ENCODE measurements at places on chromosomes 3 and 15. TPM values are rescaled to one million over a fixed set of nuclear protein-coding genes. Genes with fewer than 3 reads are reported as not detected.

DNA sequence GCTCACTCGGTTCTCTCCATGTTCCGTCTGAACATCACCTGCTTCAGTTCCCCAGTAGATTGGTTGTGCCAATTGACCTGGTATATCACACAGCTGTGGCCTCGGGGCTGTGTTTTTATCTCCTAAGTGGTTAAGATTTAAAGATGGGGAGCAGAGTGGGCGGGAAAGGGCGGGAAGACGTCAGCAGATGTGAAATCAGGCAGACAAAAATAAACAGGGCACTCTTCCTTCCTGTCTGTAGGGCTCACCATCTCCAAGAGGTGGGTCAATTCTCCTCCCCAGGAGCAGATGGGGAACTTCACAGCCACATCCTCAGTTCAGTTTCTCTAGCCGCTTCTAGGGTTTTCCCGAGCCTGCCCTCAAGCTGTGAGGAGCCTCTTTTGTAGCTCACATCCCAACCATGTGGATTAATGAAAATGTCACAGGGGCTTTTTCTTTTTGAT, 26.8 kb upstream of the LIMD1 start:
- no peak for DNase-seq

GRCh38 chr3:143132246-143132980, 12.8 kb downstream of the CHST2 start:
- no peak for DNase-seq

Gene GPR15
- 5.1 TPM for total RNA-seq

- no peak for DNase-seq
Measured at GRCh38 chr3:37729119-37729518, 132.6 kb upstream of the CTDSPL start.

DNA sequence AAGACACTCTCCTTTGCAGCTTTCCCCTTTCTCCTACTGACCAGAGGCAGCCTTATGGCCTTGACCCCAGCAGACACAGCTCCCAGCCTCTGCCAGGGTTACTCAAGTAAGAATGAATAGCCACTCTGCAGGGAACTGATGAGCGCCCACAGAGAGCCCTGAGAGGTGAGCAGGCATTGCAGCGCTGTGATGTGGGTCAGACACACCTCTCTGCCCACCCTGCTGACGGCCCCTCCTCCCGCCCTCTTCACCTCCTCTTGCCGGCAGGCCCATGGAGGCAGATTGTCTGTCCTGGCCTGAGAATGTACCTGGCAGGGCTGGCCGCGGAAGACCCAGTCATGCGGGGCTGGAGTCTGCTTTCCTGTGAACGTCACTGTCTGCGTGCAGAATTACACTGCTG, 512.6 kb upstream of the PPP2R3A start:
- no peak for DNase-seq

DNA sequence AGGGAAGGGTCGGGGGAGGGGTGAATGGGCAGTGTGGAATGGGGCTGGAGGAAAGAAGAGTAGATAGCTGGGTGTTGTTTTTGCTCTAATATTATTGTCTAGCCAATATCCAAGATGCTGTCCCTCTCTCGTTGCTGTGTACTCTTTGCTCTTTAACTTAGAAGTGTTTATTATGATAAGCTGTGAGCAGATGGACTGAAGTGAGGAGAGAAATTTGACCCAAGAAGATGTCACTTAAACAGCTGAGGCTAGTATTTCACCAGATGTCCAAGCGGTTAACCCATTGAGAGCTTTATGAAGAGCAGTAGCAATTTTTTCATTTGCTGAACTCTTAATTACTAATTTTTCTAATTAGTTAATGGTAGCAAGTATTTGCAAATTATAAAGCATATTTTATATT, 212.2 kb upstream of the TP63 start:
- DNase-seq = no peak

GRCh38 chr15:99502182-99502581, 63.6 kb upstream of the MEF2A start:
- DNase-seq = no peak
